ENCODE measurements at places on chromosomes 1 and 21.

DNA sequence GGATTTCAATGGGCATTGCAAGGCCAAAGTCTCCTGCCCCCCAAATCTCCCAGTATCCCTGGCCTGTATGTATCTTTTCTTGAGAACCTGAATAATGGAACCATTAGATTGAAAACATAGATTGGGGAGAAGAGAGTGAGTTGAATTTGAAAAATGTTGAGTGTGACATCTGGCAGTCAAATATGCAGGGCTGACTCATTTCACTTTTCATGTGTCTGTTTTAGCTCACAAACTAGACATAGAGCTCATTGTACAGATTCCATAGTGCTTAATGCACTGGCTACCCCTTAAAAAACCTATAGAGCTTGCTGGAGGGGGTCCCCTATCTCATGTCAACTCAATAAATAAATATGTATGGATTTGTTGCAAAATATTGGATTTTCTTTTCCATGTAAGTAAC lies 30.8 kb downstream of the DDR2 start:
- no peak for DNase-seq

GRCh38 chr1:218718977-218719376 lies 373.8 kb downstream of the TGFB2 start:
- DNase-seq = no peak

DNA sequence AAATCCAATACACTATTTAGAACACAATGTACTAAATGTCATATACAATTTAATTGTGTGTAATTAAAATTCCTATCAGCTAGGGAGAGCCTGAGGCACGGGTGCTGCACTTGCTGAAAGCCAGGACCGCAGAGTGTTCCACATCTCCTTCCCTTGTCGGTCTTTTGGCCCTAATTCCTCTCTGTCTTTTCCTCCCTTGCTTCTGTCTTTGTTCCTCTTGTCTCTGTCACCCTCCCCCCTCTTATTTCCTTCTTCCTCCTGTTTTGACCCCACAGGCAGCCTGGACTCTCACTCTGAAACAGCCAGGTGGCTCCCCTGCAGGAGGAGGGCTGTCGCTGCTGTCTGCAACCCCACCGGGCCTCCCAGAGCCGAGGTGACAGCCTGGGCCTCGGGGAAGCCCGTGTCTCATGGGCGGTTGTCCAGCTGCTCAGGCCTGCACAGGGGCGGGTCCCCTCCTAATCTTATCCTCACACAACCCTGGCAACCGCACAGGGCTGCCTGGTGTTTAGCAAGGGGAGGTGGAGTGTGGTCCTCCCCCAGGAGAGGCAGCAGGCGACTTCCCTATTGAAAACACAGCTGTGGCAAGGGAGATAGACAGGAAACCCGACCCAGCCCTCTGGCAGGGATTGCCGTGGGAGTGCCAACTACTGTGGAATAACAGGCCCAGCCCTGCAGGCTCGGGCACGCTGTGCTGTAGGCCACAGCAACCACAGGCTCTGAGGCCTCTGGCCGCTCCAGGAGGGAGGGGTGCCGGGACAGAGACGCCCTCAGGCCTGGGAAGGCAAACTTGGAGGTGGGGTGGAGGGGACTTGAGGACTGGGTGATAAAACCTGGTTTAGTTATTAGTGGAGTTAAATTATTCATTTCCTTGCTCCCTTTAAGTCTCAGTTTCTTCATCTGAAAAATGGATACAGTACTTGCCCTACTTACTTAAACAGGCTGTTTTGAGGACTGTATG lies 68.8 kb upstream of the WDR26 start:
- no peak for DNase-seq

DNA sequence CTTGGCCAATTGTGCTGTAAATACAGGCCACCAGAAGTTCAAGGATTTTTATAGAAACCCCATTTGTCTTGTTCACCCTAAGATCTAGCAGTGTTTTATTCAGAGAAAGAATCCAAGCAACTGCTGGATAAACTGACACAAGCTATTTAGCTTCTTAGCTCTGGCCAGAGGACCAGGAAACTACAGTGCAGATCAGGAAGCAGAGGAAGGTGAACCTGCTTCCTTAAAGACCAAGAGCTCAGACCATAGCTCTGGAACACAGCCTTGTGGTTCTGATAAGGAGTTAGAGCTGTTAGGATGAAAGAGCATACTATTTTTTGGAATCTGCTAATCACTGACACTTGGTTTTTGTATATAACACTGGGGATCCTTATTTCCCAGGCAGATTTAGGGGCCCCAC lies 5.2 kb upstream of the CCDC17 start:
- no peak for DNase-seq

DNA sequence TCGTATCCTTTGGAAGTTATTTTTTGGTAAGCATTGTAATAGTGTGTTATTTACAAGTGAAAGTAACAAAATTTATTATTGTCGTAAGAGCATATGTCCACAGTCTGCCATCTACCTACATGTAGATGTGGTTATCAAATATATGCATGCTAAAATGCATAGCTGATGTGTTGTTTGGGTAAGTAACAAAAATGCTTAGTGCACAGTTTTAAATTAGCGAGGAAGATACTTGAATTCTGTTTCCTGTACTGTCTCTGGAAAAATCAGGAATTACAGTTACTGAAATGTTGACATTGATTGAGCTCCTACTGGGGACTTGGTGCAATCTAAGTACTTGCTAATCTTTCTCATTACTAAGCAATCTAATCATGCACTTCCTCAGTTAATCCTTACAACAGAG lies 14.3 kb downstream of the WDR64 start:
- DNase-seq = no peak

- DNase-seq = no peak
Measured at GRCh38 chr1:3608154-3608553, 3.2 kb downstream of the MEGF6 start.

DNA sequence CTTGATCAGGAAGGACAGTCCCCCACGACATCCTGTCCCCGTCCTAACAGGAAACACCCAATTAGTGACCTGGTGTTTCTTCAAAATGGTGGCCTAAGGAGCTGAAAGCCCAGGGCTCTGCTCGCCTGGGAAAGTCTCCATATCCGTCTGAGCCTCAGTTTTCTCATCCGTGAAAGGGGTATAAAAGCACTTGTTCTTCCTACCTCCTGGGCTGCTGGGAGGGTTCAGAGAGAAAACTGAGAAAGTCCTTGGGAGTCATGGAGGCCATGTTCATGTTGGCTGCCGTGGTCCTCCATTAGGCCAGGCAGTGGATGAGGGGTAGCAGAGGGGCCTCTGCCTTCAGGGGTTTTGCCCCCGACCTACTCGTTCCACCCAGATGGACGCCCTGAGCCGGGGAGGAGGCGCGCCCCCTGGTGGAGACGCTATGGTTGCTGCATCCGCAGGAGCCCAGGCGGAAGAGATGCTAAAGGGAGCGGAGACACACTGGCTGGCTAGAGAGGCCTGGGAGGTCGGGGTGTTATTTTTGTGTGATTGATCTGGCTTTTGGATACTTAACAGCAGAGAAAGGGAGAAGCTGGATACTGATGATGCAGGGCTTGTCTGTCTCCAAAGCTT lies 113.5 kb downstream of the PRDM2 start:
- DNase-seq = peak; percentile 19

DNA sequence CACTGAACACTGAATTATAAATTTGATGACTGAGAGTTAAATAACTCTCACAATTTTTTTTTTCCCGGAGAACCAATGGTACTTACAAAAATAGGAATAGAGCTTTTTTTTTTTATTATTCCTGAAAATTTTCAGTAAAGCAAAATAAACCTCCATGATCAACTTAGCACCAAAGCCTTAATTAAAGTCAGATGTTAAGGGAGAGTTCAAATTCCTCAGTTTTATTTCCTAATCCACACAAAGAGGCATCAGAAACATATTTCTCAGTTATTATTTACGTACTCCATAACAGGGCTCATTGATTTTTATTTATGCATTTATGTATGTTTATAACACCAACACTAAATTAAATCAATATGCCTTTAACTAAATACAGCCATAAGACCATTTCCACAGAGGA lies 55.5 kb downstream of the PLPPR5 start:
- no peak for DNase-seq
